Activated CD8-positive, alpha-beta T cell treated with anti-CD3 and anti-CD28 coated beads, Interleukin-2, amount 10 ng/mL, durations not matched to agents 7 days and 5 days (primary cell): ENCODE measurements at places on chromosomes 3 and 15.

DNA sequence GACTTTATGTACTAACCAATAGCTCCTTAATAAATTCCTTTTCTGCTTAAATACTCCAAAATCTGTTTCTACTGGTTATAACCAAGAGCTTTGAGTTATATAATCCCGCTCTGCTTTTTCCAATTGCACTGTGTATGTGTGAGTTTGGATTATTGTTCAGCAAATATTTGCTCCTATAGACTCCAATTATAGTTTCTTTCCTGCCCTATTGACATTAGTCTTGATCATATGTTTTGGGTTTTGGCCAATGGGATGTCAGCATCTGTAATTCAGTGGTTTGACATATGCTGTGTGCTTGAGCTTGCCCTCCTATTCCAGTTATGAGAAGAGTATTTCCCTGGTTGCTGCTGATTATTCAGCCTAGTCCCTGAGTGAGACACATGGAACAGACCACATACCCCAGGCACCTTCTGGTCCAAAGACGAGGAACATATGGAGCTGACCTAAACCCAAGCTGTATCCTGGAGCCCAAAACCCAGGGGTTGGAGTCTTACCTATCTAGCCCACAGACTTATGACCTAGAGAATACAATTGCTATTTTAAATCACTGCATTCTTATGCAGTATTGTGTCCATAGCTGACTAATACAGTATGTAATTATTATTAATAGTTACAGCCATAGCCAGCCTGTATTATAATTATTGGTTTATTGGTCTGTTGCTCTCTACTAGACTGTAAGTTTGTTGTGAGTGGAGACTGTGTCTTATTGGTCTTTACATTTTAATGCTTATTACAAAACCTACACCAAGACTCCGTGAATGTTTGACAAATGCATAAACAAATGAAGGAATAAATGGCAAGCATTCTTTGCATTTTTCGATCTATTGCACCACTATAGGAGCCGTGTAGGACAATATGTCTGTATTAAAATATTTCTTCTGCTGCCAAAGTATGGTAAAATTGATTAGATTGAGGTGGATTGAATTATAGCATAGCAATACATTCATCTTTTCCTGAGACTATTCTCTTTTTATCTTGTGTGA is 11.7 kb upstream of the ZNF280D start:
- no peak for DNase-seq

- no peak for DNase-seq
These were observed 60.3 kb upstream of the MBNL1 start for GRCh38 chr3:152208439-152208838.

DNA sequence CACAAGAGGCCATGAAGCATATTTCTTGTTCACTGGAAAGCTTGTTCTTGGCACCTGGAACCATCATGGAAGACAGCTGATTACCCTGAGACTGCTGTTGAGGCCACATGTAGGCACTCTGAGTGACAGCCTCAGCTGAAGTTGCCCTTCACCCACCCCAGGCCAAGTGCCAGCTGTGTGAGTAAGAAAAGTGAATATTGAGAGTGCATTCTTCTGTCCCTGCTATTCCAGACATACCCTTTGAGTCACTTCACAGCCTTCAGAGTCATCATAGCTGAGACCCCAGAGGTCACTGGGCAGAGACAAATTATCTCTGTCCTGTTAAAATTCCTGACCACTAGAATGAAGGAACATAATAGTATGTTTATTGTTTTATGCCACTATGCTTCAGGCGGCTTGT is 79.6 kb downstream of the NFKBIZ start:
- DNase-seq, result no peak

DNA sequence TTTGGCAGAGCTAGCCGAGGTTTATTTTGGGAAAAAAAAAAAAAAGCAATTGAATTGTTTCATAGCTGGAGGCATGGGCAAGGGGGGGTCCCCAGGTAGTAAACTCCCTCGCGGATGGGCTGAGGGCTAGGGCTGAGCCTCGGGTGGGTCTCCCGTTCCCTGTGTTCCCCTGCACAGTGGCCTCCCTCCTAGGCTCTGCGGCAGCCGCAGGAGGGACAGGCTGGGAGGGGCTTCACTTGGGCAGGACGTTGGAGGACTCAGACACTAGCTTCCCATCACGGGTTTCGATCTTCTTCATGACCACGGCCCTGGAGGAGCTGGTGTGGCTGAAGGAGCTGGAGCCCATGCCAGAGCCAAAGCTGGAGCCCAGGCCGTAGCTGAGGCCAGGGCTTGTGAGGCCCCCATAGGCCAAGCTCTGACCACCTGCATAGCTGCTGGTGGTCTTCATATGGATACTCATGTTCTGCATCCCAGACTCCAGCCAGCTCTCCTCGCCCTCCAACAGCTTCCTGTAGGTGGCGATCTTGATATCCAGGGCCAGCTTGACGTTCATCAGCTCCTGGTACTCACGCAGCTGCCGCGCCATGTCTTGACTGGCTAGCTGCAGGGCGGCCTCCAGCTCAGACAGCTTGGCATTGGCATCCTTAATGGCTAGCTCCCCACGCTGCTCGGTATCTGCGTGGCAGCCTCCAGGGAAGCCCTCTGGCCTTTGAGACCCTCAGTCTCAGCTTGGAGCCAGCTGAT is 64.0 kb upstream of the CDAN1 start:
- DNase-seq, result no peak

DNA sequence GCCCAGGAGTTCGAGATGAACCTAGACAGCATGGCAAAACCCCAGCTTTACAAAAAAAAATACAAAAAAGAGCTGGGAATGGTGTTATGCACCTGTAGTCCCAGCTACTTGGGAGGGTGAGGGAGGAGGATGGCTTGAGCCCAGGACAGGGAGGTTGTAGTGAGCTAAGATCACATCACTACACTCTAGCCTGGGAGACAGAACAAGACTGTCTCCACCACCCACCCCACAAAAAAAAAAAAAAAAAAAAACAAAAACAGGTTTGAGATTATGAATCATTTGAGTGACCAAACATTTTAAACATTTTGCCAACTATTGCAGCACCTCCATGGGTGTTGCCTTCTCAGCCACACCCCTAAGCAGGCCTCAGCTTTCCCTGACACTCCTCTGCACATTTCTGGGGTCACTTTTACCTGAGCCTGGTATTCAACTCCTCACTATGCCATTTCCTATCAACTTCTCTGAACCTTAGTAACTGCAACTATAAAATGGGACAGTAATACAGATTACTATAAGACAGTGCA is 41.8 kb downstream of the IL5RA start:
- no peak for DNase-seq

- DNase-seq, result no peak
These were observed 43.5 kb downstream of the ITGB5 start for GRCh38 chr3:124843506-124844177.

DNA sequence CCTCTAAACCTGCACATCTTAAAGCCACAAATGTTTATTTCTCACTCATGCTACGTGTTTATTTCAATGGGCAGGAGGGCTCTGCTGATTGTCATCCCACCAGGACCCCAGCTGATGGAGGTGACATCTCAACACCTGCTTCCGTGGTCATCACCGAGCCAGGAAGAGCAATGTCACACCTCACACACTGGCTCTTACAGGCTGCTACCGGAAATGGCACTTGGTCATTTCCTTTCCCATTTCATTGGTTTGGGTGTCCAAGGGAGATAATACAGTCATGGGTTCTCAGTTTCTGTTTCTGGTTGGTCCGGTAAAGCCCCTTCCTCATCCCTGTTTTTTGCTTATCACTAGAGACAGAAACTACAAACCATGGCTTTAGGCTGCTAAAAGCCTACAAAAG is 41.9 kb downstream of the ABHD2 start:
- no peak for DNase-seq

DNA sequence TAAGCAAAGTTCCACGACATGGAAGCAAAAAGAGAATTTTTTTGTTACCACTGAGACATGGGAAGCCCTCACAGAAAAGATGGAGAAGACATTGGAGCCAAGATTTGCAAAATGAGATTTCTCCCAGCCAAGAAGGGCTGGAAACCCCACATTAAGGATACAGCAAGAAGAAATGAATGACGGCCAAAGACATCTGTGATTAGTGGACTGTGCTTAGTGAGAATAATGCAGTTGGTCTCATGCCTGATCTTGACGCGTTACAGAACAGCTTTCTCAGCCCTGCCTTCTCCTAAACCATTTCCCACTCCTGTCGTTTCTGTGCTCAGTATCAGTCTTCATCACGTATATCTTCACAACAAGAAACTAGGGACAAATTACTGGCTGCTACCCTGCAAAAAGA is 45.8 kb upstream of the ARRDC4 start:
- DNase-seq, result no peak

DNA sequence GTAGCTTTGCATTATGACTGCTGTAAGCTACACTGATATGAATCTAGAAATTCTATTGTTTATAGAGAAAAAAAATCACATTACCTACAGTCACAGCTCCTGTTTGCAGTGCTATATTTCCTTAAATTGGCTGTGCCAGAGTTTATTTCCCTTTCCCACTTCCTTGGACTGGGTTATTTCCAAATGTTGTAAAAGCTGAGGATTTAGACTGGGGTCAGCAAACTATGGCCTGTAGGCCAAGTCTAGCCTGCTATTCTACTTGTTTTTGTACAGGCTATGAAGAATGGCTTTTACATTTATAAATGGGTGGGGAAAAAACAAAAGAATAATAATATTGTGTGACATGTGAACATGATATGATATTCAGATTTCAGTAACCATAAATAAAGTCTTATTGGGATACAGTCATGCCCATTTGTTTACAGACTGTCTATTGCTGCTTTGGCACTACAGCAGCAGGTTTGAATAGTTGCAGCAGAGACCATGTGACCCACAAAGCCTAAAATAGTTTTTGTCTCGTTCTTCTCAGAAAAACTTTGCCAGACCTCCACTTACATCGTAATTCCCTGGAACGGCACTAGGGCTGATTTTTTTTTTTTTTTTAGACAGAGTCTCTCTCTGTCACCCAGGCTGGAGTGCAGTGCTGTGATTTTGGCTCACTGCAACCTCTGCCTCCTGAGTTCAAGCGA is 7.8 kb downstream of the GLDN start:
- no peak for DNase-seq

- DNase-seq, result no peak
These were observed 8.7 kb downstream of the PLXNA1 start for GRCh38 chr3:126991366-126992200.

DNA sequence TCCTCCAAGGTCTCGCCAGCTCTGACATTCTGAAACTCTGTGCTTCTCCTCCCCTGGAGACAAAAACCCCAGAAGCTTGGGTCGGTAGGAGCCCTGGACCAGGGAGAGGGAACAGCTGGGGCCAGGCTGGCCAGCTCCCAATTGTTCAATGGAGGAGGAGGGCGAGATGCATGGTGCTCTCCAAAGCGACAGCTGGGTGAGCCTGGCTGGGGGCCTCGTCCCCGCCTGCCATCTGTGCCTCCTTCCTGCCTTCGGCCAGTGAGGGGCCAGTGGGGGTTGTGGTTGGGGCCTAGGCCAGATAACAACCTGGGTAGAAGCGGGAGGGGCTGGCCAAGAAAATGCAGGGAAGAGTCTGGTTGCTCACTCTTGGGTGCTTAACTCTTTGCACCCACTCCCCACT is 79.4 kb downstream of the CORO2B start:
- no peak for DNase-seq

DNA sequence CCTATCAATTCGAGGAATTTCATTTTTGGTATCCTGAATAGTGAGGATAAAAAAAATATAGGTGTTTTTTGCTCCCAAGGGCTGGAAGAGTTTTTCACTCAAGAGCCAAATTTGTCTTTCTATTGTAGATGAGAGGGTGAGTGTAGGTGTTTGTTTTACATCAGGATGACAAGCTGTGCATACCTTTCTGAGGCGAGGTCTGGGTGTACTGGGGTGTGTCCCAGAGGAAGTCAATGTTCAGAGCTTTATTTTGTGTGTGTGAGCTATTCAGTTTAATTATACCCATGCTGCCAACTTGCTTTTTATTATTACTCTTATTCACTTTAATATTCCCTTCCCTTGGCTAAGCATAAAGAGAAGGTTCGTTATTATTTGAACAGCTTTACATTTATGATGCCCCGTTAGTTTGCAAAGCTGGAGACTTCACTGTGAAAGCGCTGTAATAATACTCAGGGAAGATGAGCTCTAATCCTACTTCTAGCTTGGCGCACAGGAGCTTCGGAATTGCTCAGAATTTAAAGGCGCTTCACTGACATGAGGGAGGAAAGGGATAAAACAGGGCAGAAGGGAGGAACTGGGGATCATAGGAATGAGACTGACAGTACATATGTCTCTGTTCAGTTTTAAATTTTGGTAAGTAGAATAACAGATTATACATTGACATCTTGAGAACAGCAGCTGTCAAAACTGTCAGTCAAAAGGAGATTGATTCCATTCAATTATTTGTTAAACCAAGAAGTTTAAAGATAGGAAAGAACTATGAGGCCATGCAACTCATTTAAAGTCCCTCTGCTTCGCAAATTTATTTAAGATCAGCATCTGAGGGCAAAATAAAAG is 117.7 kb upstream of the TP63 start:
- no peak for DNase-seq

DNA sequence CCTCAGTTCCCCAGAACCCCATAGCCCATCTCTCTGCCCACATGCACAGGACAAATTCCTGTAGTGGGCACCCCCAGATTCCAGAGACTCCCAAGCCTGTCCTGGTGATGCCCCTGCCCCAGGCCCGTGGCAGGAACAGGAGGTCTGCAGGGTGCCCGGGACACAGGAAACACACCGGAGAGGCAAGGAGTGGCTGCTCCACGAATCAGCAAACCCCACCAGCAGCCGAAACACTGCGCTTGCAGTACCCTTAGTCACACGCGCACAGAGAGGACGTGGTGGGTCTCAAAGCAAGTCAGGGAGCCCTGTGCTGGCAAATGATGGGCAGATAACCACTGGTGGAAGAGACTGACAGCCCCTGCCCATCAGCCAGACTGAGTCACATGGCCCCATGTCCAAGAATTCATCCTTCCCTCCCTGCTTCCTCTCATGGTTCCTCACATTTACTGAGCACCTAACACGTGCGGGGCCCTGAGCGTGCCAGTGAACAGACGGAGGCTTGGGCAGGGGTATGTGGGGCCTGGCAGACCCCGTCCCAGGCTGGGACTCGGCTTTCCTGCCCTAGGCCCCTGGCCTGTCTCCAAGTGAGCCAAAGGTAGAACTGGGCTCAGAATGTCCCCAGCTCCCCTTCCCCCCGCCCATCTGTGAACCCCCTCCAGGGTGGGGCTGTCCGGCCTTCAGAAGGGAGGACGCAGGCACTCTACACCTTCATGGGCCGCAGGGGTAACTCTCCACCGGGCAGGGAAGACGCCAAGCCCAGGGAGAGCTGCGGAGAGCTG is 130.4 kb upstream of the IQSEC1 start:
- DNase-seq, result no peak

DNA sequence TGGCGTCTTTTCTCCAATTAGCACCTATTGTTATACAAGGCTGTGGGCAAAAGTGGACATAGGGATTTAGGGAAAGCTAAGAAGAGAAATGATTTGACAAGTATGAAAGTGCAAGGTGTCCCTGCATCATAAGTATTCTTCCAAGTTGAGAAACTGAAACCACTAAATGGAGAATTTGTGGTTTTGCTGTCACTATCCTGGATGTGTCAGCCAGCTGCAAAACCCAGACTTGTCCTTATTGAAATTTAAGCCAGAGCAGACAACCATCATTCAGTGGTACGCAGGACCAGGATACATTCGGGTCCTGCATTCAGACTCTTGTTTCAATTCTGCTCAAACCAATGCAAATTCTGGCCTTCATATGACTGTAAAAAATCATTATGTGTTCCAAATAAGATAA is 384.8 kb upstream of the TGFBR2 start:
- no peak for DNase-seq

- DNase-seq, result no peak
These were observed 12.8 kb downstream of the PLEKHO2 start for GRCh38 chr15:64854526-64854925.

- DNase-seq, result no peak
These were observed 327.5 kb downstream of the UACA start for GRCh38 chr15:70435872-70436271.

GRCh38 chr3:14329116-14329830 is 73.1 kb upstream of the SLC6A6 start:
- DNase-seq, result no peak
